ENCODE measurements at places on chromosomes 16 and 17. TPM values are rescaled to one million over a fixed set of nuclear protein-coding genes. Genes with fewer than 3 reads are reported as not detected.

Gene MYOCD
- total RNA-seq, result not detected

Gene ACSM5
- total RNA-seq, result not detected

Gene CUEDC1
- 0.73 TPM for total RNA-seq

Gene CIITA
- total RNA-seq, result 11.9 TPM

GRCh38 chr16:79562166-79562823 is 38.2 kb downstream of the MAF start:
- H3K4me1 ChIP-seq, result no peaks in the 10 kb centered on the region
- H3K36me3 ChIP-seq, result no peaks in the 10 kb centered on the region
- H3K27ac ChIP-seq, result no peak overlapping the region
- no peak overlapping the region for H3K4me3 ChIP-seq

- peaks cover 20% of the 10 kb centered on the region for H3K27me3 ChIP-seq
- H3K4me3 ChIP-seq, result no peak overlapping the region
- DNase-seq, result no peak
Measured at GRCh38 chr17:9016941-9017552, 4.3 kb upstream of the NTN1 start.

DNA sequence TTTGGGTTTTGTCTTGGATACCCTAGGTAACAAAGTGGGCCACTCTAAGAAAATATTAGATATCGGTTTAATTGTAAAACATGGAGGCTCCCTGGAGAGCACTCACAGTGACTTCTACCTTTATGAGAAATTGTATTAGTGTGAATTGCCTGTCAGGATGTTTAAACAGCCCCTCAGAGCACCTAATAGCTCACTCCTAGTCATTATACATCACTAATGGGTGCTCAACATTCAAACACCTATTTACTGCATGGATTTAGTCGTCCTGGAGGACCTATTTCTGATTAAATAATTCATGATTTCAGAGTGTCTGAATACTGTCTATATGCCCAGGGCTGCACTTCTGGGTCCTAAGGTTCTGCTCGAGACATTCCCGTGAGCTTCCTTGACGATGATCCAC is 430.2 kb upstream of the EEF2KMT start:
- no peaks in the 10 kb centered on the region for H3K4me1 ChIP-seq
- no peak overlapping the region for H3K4me3 ChIP-seq
- no peaks in the 10 kb centered on the region for H3K36me3 ChIP-seq
- no peak for DNase-seq
- H3K27ac ChIP-seq, result no peak overlapping the region

GRCh38 chr17:66930933-66931332 is 33.6 kb upstream of the CACNG4 start:
- no peaks in the 10 kb centered on the region for H3K36me3 ChIP-seq
- DNase-seq, result no peak
- no peak overlapping the region for H3K4me3 ChIP-seq
- H3K4me1 ChIP-seq, result no peaks in the 10 kb centered on the region
- no peak overlapping the region for H3K27ac ChIP-seq
- H3K27me3 ChIP-seq, result no peaks in the 10 kb centered on the region

GRCh38 chr16:724188-725040 is 1.8 kb downstream of the CCDC78 start:
- H3K27ac ChIP-seq, result no peak overlapping the region
- DNase-seq, result no peak
- H3K36me3 ChIP-seq, result no peaks in the 10 kb centered on the region
- peaks cover 30% of the 10 kb centered on the region for H3K4me1 ChIP-seq

DNA sequence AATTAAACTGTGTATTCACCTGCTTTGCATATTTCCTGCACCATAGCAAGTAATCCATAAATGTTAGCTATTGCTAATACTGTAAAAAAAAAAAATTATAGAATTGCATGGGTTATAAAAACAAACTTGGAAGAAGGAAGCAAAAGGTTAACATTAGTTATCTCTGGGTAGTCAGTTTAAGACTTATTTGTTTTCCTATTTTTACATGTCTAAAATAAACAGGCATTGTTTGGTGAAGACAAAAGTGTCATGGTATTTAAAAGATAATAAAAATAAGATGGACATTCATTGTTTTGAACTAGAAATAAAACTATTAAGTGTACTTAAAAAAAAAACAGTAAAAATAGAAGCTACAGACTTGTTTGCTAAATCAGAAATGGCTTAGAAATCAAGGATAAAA is 313.8 kb downstream of the SOX9 start:
- no peak for DNase-seq
- H3K36me3 ChIP-seq, result no peaks in the 10 kb centered on the region
- H3K27me3 ChIP-seq, result no peaks in the 10 kb centered on the region
- no peaks in the 10 kb centered on the region for H3K4me1 ChIP-seq
- no peak overlapping the region for H3K27ac ChIP-seq

- no peaks in the 10 kb centered on the region for H3K27me3 ChIP-seq
- H3K4me1 ChIP-seq, result peaks cover 52% of the 10 kb centered on the region
- DNase-seq, result no peak
- peak overlapping the region; percentile 76 for H3K27ac ChIP-seq
- peak overlapping the region; percentile 92 for H3K4me3 ChIP-seq
- H3K36me3 ChIP-seq, result peaks cover 6% of the 10 kb centered on the region
Measured at GRCh38 chr17:56912105-56912999, 1.5 kb downstream of the TRIM25 start.

GRCh38 chr17:75530837-75531720 is 5.6 kb downstream of the LLGL2 start:
- no peaks in the 10 kb centered on the region for H3K27me3 ChIP-seq
- peaks cover 35% of the 10 kb centered on the region for H3K4me1 ChIP-seq
- H3K4me3 ChIP-seq, result no peak overlapping the region
- no peaks in the 10 kb centered on the region for H3K36me3 ChIP-seq

- H3K4me3 ChIP-seq, result peak overlapping the region; percentile 84
- H3K36me3 ChIP-seq, result peaks cover 29% of the 10 kb centered on the region
- peaks cover 32% of the 10 kb centered on the region for H3K4me1 ChIP-seq
Measured at GRCh38 chr16:20740007-20740883, 1.4 kb downstream of the THUMPD1 start.
